ENCODE measurements at places on chromosomes 12 and 14. TPM values are rescaled to one million over a fixed set of nuclear protein-coding genes. Genes with fewer than 3 reads are reported as not detected.

SMIM41 gene
- not detected for total RNA-seq

BDKRB2 gene
- total RNA-seq: not detected

GRIP1 gene
- 3.1 TPM for total RNA-seq

FAM186B gene
- 0.66 TPM for total RNA-seq

OR10A7 gene
- total RNA-seq: not detected

WSCD2 gene
- total RNA-seq: not detected

FOXA1 gene
- total RNA-seq: not detected

NEUROD4 gene
- total RNA-seq: not detected

PAN2 gene
- total RNA-seq: 279 TPM

DPPA3 gene
- total RNA-seq: not detected

IFI27 gene
- total RNA-seq: 1.00 TPM

MORN3 gene
- 8.1 TPM for total RNA-seq

CLEC1B gene
- total RNA-seq: 0.91 TPM

CLEC9A gene
- not detected for total RNA-seq

SDR9C7 gene
- total RNA-seq: not detected

CDK2 gene
- 86.8 TPM for total RNA-seq

C12orf54 gene
- total RNA-seq: not detected

PPP4R4 gene
- total RNA-seq: 2.4 TPM

SLC5A8 gene
- not detected for total RNA-seq

KLRD1 gene
- total RNA-seq: 82.5 TPM

MGST1 gene
- 16.5 TPM for total RNA-seq

TCP11L2 gene
- total RNA-seq: 25.4 TPM

SLC6A12 gene
- total RNA-seq: not detected

TPCN1 gene
- total RNA-seq: 107 TPM

SLC39A2 gene
- total RNA-seq: 0.81 TPM

Data from naive thymus-derived CD4-positive, alpha-beta T cell (primary cell).